ENCODE measurements at places on chromosomes 5 and 9.

GRCh38 chr5:151890299-151890698 is 34.4 kb downstream of the GLRA1 start:
- DNase-seq = no peak

DNA sequence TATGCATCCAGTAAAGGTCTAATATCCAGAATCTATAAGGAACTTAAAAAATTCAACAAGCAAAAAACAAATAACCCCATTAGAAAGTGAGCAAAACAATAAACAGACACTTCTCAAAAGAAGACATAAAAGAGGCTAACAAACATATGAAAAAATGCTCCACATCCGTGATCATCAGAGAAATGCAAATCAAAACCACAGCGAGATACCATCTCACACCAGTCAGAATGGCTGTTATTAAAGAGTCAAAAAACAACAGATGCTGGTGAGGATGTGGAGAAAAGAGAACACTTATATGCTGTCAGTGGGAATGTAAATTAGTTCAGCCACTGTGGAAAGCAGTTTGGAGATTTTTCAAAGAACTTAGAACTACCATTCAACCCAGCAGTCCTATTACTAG is 86.1 kb downstream of the WWC1 start:
- no peak for DNase-seq

GRCh38 chr9:121562301-121562700 is 62.7 kb upstream of the GGTA1 start:
- no peak for DNase-seq

DNA sequence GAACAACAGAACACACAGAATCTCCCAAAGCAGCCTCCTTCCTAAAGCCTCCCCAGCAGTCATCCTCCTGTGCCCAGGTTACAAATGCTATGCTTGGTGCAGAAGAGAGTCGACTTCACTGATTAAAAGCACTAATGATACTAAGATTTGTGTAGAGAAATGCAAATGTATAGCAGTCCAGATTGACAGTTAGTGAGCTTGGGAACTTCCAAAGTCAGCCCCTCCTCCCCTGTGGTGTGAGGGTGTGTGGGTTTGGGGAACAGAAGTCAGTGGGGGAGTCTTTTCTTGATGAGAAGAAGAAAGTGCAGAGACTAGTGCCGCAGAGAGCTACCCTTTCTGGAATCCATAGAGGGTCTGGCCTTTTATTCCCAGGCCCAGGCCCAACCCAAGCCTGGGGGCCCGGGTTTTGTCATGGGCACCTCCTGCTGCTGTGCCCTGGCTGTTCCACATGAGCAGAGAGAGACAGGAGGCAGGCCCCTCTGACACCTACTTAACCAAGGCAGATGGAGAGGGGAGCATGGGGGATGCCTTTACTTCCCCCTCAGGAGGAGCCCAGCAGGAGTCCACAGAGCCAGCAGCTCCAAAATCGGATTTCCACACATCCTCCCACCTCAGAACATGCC is 173.3 kb downstream of the DENND1A start:
- DNase-seq = no peak

- no peak for DNase-seq
These were observed 181.6 kb downstream of the AOPEP start for GRCh38 chr9:94908011-94908563.

- no peak for DNase-seq
These were observed 69.6 kb upstream of the GNAQ start for GRCh38 chr9:78101247-78101646.

GRCh38 chr9:27485158-27485557 is 38.9 kb upstream of the IFNK start:
- DNase-seq = no peak

- no peak for DNase-seq
These were observed 269.8 kb downstream of the GADD45G start for GRCh38 chr9:89874351-89875321.

DNA sequence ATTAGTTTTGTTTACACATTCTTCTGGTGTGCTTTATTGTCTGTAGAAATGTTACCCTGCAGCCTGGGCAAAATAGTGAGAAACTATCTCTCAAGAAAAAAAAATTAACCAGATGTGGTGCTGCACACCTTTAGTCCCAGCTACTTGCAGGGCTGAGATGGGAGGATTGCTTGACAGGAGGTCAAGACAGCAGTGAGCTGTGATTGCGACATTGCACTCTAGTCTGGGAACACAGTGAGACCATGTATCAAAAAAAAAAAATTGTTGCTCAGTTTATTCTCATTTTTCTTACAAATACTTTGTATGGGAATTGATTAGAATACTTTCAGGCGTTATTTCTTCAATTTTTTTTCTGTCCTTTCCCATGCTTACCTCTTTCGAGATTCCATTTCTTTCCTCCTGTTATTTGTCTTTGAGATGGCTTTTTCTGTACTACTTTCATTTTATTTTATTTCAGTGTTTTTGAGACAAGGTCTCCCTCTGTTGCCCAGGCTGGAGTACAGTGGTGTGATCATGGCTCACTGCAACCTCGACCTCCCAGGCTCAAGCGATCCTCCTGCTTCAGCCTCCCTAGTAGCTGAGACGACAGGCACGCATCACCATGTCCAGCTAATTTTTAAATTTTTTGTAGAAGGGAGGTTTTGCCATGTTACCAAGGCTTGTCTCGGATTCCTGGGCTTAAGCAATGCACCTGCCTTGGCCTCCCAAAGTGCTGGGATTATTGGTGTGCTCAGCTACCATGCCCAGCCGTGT is 24.9 kb downstream of the TENT2 start:
- DNase-seq = no peak

DNA sequence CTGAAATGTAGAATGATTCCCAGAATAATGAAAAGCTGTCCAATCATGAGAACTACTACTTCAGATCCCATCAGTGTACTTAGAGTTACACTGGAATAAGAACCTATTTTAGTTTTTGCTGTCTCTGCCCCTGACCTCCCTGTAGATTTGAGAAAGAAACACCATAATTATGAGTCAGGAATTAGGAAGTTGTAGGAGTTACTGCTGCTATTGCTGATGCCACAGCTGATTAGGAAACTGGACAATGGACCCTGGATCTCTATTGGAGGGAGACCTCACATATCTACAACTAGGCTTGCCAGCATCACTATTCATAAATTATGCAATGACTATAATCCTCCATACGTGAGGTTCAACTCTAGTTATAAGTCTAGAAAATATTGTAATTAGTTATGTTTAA is 48.8 kb upstream of the EDIL3 start:
- no peak for DNase-seq

DNA sequence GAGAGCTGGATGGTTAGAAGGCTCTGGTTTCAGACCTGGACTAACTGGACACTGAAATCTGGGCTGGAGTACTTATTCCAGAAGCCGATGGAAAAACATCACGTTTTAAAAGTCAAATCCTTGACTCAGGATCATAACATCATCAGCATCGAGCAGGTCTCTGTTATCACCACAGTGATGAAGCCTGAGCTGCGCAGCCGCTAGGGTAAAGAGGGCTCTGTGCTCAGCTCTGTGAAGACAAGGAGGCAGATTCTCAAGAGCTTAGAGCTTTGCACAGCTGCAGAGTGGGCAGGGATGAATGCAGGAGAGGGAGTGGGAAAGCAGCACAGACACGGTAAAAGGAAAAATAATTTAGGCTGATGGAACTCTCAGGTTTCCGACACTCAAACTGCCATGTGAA is 208.8 kb upstream of the TAS2R1 start:
- no peak for DNase-seq

- no peak for DNase-seq
These were observed 1.2 kb upstream of the SOHLH1 start for GRCh38 chr9:135700525-135700924.
